ENCODE measurements at places on chromosomes 7 and 10. TPM values are rescaled to one million over a fixed set of nuclear protein-coding genes. Genes with fewer than 3 reads are reported as not detected.

- DNase-seq: no peak
- H3K36me3 ChIP-seq: no peaks in the 10 kb centered on the region
- no peaks in the 10 kb centered on the region for H3K4me1 ChIP-seq
- no peak within 1 kb of the TSS for H3K4me3 ChIP-seq
- H3K27ac ChIP-seq: no peak within 1 kb of the TSS
- no peaks in the 10 kb centered on the region for H3K27me3 ChIP-seq
These were observed at the start of gene AKR1C8 for GRCh38 chr10:5184987-5185775. Gene AKR1C8 (minus strand): TSS chr10:5185150. CDS start chr10:5185104, 46 bp downstream.

DNA sequence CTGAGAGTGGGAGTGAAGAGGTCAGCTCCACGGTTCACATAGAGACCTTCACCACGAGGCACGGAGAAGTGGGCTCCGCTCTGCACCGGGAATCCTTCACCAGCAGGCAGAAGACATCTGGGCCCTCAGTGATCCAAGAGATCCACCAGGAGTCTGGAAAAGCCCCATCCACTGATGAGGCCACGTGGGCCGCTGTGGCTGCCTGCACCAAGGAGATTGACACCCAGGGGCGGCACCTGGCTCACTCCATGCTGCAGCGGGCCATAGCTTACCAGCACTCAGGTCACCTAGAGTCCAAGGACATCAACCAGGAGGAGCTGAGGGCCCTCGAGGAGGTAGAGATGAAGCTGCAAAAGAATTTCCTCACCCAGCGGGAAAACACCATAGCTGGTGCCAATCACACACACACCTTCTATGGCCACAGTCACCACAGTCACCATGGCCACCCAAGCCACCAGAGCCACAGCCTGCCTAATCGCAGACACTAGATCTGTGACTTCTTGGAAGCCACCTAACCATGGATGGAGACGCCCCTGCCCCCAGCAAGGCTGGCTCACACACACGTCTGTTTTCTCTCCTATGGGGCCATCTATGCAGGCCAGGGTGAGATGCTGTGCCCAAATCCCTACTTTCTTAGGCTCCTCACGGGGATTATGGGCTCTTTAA lies 694 bp downstream of the C10orf62 start:
- no peak for DNase-seq
- peaks cover 4% of the 10 kb centered on the region for H3K4me1 ChIP-seq
- H3K36me3 ChIP-seq: no peaks in the 10 kb centered on the region
- no peak overlapping the region for H3K27ac ChIP-seq
- H3K27me3 ChIP-seq: no peaks in the 10 kb centered on the region

DNA sequence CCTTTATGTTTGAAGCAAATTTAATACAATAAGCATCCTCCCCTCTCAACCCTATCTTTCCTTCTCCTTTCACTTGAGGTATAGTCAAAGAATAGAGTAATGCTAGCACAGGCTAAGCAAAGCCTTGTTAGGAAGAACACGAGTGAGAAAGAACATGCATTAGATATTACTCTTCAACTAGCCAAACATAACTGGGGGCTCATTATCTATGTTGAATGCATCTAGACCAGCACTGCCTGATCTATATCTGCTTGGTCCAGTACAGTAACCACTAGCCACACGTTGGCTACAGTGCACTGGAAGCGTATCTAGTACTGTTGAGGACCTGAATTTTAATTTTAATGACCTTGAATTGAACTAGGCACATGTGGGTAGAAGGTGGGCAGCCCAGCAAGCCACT lies 21.0 kb downstream of the SFMBT2 start:
- no peaks in the 10 kb centered on the region for H3K27me3 ChIP-seq
- DNase-seq: no peak
- no peak overlapping the region for H3K4me3 ChIP-seq
- no peaks in the 10 kb centered on the region for H3K36me3 ChIP-seq

DNA sequence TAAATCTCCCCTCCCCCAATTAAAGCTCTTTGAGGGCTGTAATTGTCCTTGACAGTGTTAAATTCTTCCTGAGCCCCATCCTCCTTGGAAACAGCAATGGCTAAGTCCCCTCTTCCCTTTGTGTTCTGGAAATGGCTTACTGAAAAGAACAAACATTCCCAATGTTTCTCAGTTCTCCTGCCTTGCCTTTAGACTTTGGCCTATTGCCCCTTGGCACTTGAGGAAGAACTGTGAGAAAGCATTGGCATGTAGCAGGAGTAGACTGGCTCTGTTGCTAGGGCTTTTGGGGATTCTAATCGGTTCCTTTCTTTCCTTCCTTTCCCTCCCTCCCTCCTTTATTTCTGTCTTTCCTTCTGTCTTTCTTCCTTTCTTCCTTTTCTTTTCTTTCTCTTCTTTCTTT lies 463.3 kb upstream of the PODXL start:
- no peaks in the 10 kb centered on the region for H3K36me3 ChIP-seq
- H3K4me1 ChIP-seq: peaks cover 6% of the 10 kb centered on the region
- no peaks in the 10 kb centered on the region for H3K27me3 ChIP-seq
- H3K27ac ChIP-seq: peak overlapping the region; percentile 12
- no peak for DNase-seq
- H3K4me3 ChIP-seq: no peak overlapping the region

DNA sequence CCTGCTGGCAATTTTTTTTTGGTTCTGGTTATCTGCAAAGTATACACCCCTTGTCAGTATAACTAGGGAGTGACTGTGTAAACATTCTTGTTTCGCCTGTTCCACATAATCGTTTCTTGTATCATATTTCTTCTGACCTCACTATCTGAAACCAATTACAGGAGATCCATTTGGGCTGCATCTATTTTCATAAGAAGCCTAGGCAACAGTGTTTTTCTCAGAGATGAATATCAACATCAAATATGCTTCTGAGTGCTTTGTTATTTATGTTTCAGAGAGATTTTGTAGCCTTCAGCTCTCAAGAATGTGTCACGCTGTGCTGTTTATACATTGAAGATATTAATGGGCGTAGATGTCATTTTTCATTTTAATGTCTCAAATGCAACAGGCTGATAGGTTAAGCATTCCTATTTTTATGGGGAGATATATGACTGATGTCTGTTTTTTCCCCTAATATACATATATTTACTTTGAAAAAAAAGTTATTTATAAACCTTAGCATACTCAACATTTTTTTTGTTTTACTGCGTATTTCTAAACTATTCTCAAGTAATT lies 115.5 kb downstream of the FOXP2 start:
- no peak overlapping the region for H3K4me3 ChIP-seq
- peaks cover 3% of the 10 kb centered on the region for H3K4me1 ChIP-seq
- no peaks in the 10 kb centered on the region for H3K36me3 ChIP-seq
- no peak for DNase-seq
- no peak overlapping the region for H3K27ac ChIP-seq

GRCh38 chr7:28921822-28922221 lies 36.3 kb downstream of the TRIL start:
- DNase-seq: no peak
- H3K4me3 ChIP-seq: no peak overlapping the region
- H3K27me3 ChIP-seq: no peaks in the 10 kb centered on the region

GRCh38 chr7:52794621-52795020 lies 240.8 kb upstream of the POM121L12 start:
- no peak overlapping the region for H3K4me3 ChIP-seq
- no peaks in the 10 kb centered on the region for H3K27me3 ChIP-seq
- H3K4me1 ChIP-seq: no peaks in the 10 kb centered on the region
- no peak for DNase-seq
- no peak overlapping the region for H3K27ac ChIP-seq

- H3K36me3 ChIP-seq: no peaks in the 10 kb centered on the region
- no peaks in the 10 kb centered on the region for H3K4me1 ChIP-seq
- no peak for DNase-seq
These were observed 114.7 kb downstream of the CD36 start for GRCh38 chr7:80752954-80753690.

- no peak overlapping the region for H3K4me3 ChIP-seq
- H3K36me3 ChIP-seq: no peaks in the 10 kb centered on the region
- H3K27ac ChIP-seq: no peak overlapping the region
- DNase-seq: no peak
These were observed 192.4 kb downstream of the ADARB2 start for GRCh38 chr10:1544929-1545328.

- no peaks in the 10 kb centered on the region for H3K27me3 ChIP-seq
- H3K36me3 ChIP-seq: no peaks in the 10 kb centered on the region
- DNase-seq: no peak
- H3K27ac ChIP-seq: no peak overlapping the region
These were observed 250.7 kb upstream of the ZNF32 start for GRCh38 chr10:43899224-43899959.

DNA sequence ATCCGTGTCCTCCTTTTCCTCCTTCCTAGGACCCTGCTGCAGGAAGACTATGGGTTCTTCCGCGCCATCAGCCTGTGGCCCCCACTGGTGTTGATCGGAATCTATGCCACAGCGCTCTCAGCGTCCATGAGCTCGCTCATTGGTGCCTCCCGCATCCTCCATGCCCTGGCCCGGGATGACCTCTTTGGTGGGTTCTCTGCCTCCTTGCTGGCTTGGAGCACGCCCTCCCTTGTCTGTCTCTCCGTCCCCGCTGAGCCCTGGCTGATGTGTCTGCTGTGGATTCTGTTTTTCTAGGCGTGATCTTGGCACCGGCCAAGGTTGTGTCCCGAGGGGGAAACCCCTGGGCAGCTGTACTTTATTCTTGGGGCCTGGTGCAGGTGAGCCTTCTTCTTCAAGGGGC lies 7.3 kb upstream of the TRIP6 start:
- no peak overlapping the region for H3K4me3 ChIP-seq
- H3K4me1 ChIP-seq: no peaks in the 10 kb centered on the region
- no peak overlapping the region for H3K27ac ChIP-seq
- no peak for DNase-seq
- H3K36me3 ChIP-seq: peaks cover 24% of the 10 kb centered on the region

- no peak for DNase-seq
- H3K4me1 ChIP-seq: peaks cover 9% of the 10 kb centered on the region
- peaks cover 9% of the 10 kb centered on the region for H3K36me3 ChIP-seq
- H3K27me3 ChIP-seq: no peaks in the 10 kb centered on the region
These were observed 449 bp downstream of the NUDT5 start for GRCh38 chr10:12195281-12195602.

DNA sequence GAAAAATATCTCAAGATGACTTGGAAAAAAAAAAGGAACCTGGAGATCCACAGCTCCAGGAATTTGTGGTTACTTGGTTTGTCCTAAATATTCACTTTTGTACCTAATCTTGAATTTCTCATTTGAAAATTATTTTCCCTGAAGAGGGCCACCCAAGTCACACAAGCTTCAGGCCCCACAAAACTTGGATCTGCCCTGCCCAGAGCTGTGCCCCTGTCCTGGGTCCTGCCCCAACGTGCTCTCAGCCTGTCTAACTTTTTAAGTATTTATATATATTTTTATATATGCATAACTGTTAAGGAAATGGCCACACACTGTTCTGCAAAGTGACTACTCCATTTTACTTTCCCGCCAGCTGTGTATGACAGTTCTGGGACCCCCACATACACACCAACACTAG lies 123.5 kb downstream of the ARHGAP22 start:
- H3K4me1 ChIP-seq: no peaks in the 10 kb centered on the region
- H3K4me3 ChIP-seq: no peak overlapping the region
- no peak for DNase-seq
- no peaks in the 10 kb centered on the region for H3K27me3 ChIP-seq

DNA sequence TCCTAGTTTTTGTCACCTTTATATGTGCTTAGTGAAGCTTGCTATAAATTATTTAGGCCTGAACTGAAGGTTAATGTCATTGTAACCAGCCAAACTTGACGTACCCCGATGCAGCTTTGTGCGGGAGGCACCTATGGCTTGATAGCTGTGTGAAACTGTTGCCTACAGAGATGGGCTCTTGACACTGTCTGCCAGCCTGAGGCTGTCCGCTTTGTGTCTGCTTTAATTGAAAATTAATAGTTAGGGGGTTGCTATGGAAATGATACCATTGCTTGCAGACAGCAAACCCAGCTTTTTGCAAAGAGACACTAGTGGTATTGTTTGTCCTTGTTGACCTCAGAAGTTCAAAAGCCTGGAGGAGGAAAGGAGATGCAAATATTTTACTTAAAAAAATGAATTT lies 2.1 kb upstream of the FOXP2 start:
- H3K27me3 ChIP-seq: no peaks in the 10 kb centered on the region
- H3K4me3 ChIP-seq: no peak overlapping the region
- no peaks in the 10 kb centered on the region for H3K36me3 ChIP-seq
- no peak overlapping the region for H3K27ac ChIP-seq
- no peak for DNase-seq

- H3K27me3 ChIP-seq: no peaks in the 10 kb centered on the region
These were observed 156.2 kb upstream of the LYZL1 start for GRCh38 chr10:29132551-29133111.

GRCh38 chr7:28328146-28328545 lies 84.2 kb upstream of the CREB5 start:
- H3K4me1 ChIP-seq: no peaks in the 10 kb centered on the region
- no peaks in the 10 kb centered on the region for H3K27me3 ChIP-seq
- no peak overlapping the region for H3K27ac ChIP-seq
- no peaks in the 10 kb centered on the region for H3K36me3 ChIP-seq

- no peak overlapping the region for H3K27ac ChIP-seq
- no peak for DNase-seq
- H3K4me3 ChIP-seq: no peak overlapping the region
- no peaks in the 10 kb centered on the region for H3K4me1 ChIP-seq
- H3K27me3 ChIP-seq: no peaks in the 10 kb centered on the region
These were observed 18.4 kb upstream of the FLNC start for GRCh38 chr7:128811631-128812430.

DNA sequence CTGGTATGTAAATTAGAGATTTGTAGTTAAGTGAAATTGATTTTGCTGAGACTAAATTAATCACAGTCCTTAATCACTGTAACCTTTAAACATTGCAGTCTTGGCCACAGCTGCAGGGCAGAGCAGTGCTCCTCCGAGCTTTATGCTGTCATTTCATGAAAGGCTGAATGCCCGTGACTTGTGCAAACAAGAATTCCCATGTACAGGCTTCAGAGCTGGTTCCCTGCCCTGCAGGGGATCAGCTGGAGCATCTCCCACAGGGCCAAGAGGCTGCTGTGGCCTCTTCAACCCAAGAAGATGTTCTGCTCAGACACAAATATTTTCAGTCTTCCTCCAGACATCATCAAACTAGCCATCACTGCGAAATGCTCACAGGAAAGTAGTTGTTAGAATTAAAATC lies 419.1 kb downstream of the AUTS2 start:
- H3K36me3 ChIP-seq: no peaks in the 10 kb centered on the region
- DNase-seq: no peak
- H3K4me3 ChIP-seq: no peak overlapping the region

GRCh38 chr7:901388-902154 lies 25.2 kb downstream of the GET4 start:
- no peak overlapping the region for H3K4me3 ChIP-seq
- H3K36me3 ChIP-seq: peaks cover 11% of the 10 kb centered on the region
- no peaks in the 10 kb centered on the region for H3K27me3 ChIP-seq

DNA sequence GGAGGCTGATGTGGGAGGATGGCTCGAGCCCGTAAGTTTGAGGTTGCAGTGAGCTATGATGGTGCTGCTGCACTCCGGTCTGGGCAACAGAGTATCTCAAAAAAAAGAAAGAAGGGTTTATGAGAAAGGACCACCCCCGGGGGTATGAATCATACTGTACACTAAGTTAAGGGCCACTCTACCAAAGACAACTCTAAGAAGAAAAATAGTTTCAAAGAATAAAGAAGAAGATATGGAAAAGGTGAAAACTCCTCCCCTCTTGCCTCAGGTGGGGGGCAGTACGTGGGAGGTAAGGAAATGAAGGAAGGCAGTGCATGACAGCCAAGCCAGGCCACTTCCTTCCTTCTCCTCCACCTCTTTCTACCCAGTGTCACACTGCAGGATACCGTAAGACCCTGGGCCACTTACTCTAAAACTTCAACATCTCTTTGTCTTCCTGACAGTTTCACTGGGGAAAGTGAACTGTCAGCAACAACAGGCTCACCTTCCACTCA lies 61.3 kb downstream of the PIP4K2A start:
- no peaks in the 10 kb centered on the region for H3K36me3 ChIP-seq
- no peak overlapping the region for H3K27ac ChIP-seq
- peaks cover 29% of the 10 kb centered on the region for H3K4me1 ChIP-seq
- no peak overlapping the region for H3K4me3 ChIP-seq

The COL17A1 gene
- 0.64 TPM for total RNA-seq

The NEUROG3 gene
- not detected for total RNA-seq

The SFTPA1 gene
- not detected for total RNA-seq

The C10orf90 gene
- total RNA-seq: not detected

All from ascending aorta (tissue), 2 donors.